ENCODE measurements at places on chromosomes 2 and 18.
A peak's percentile ranks its signal among the peaks of the same experiment; 100 is the strongest.

DNA sequence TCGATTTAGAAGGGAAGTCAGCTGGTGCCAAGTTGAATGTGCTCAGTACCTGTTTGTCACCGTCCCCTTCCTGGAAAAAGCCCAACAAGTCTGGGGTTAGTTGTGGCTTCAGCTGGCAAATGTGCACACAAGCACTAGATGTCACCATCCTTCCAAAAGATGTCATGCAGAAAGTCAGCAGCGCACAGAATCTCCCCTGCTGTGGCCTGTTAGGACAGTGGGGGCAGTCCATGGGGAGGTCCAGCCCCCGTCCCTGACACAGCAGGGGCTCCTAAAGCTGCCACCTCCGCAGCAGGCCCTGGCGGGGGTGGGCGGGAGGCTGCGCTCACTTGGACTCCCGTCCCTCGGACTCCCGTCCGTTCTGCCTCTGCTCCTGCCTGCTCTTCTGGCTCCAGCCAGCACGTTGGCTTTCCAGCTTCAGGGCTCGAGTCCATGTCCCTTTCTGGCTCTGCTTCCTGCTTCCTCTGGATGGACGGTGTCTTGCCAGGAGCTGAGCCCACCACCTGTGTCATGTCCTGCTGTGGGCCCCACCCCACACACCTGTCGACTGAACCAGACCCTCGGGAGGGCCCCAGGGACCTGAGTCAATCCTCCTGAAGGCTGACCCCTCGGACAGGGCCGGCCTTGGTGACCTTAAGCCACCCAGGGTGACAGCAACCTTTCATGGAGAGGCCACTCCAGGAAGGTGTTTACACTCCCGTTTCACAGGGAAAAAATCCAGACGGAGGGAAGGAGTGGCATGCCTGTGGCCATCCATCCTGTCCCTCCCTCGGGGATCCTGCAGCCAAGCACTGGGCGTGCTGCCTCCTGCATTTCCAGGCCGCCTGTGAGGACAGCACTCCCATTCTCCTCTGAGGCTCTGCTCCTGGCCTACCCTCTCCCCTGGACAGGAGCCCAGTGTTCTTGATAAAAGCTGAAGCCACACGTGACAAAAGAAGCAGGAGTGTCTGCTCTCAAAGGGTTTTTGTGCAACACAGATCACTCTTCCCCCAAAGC is 8.5 kb downstream of the RAB17 start:
- DNase-seq: peak; percentile 57

DNA sequence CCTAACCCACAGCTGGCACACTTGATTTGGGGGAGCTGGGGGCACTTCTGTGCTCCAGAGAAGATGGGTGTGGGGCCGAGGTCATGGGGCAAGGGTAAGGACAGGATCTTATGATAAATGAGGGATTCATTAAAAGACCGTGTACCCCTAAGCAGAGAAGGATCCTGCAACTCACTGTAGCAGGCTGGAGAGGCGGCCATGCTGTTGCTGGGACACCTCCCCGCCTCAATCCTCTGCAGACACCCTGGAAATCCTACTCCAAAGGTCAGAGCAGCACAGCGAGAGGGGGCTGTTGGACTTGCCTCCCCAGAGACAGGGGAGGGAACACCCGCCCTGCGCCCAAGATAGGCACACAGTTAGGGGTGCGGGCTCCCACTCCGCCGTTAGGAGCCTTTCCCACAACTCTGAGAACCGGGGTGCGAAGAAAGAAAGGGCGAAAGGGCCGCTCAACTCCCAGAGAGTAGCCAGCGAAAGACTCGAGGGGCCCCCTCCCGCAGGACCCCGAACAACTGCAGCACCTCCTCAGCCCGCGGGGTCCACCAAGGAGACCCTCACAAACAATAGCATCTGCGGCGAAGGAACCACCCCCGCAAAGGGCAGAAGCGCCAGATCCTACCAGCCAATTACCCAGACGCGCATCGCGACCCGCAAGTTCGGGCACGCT is 1.4 kb downstream of the PARD6G start:
- no peak for DNase-seq

DNA sequence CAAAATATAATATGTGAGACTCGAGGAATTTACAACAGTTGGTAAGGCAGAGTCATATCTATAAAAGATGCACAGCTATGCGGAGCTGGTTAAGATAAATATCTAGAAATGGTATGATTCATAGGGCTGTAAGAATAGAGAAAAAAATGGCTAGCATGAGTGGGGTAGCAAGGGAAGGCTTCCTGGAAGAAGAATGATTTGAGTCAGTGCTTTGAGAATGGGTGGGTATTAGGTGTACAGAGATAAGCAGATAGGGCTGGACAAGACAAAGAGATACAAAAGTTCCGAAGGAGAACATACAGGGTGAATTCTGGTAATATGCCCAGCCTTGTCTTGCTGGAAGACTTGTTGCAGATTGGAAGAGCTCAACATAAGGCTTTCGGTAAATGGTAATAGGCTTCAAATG is 291.5 kb upstream of the CCDC68 start:
- no peak for DNase-seq

GRCh38 chr2:72625366-72625765 is 200.5 kb downstream of the EXOC6B start:
- DNase-seq: no peak

DNA sequence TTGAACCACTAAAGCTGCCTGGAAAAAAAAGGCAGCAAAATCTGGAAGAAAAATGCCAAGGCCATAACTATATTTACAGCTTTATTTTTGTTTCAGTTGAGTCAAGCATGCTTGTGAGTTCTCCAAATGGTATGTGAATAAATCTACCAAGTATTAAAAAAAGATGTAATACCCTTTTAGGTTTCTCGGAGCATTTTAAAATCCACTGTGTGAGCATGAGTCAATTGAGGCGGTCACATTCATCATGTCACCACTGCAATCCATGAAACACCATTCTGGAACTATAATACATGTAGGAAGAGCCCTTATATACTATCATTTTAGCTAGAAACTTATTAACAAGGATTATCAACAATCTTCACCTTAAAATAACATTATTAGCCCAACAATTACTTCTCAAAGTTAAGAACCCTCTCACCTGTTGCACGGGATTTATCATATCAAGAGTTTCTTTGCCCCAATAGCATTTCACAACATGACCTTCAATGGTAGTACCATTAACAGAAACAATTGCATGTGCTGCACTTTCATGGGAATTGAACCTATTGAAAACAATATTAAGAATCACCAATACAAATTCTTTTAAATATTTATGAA is 24.2 kb upstream of the C2orf42 start:
- no peak for DNase-seq

DNA sequence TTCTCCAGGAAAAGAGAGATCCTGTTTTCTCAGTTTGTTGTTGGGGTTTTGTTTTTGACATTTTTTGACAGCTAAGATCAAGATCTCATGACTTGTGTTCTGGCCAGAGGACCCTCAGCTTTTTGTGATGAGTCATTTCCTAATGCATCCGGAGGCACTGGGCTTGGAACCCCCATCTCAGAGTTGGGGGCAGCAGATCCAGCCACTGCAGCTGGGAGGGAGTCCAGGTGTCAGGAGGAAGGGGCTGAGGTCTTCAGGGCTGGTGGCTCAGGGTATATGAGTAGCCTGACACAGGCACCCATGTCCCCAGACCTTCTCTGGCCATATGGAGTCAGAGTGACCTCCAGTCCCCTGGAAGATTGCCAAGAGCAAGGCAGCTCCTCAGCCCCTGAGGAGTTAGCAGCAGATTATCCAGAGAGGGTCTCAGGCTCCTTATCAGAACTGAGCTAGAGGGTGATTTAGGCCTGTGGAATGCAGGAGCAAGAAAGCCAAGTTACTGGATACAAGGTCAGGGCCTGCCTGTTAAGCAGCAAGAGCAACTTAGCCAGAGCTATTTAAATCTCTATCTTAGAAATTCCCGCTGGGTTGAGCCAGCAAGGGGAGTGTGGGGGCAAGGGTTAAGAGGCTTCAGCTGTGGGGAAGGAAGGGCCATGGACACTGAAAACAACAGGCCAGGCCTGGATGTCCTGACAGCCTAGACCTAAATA is 62.4 kb downstream of the TANC1 start:
- DNase-seq: no peak

GRCh38 chr18:48053881-48054816 is 123.7 kb upstream of the SMAD2 start:
- no peak for DNase-seq

DNA sequence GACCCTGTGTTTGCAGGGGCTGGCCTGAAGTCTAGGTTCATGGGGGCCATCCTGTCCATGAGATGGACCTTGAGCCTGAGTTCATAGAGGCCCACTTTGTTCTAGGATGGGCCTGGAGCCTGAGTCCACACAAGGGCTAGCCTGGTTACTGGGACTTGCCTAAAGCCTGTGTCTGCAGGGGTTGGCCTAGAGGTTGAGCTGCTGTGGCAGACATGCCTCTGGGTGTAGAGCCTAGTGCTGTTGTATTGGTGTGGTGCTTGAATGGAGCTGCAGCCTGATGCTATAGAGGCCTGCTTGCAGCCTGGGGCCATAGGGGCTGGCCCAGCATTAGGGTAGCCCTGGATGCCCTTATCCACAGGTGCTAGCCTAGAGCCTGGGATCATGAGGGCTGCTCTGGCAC is 23.9 kb upstream of the RASGRP3 start:
- DNase-seq: no peak

DNA sequence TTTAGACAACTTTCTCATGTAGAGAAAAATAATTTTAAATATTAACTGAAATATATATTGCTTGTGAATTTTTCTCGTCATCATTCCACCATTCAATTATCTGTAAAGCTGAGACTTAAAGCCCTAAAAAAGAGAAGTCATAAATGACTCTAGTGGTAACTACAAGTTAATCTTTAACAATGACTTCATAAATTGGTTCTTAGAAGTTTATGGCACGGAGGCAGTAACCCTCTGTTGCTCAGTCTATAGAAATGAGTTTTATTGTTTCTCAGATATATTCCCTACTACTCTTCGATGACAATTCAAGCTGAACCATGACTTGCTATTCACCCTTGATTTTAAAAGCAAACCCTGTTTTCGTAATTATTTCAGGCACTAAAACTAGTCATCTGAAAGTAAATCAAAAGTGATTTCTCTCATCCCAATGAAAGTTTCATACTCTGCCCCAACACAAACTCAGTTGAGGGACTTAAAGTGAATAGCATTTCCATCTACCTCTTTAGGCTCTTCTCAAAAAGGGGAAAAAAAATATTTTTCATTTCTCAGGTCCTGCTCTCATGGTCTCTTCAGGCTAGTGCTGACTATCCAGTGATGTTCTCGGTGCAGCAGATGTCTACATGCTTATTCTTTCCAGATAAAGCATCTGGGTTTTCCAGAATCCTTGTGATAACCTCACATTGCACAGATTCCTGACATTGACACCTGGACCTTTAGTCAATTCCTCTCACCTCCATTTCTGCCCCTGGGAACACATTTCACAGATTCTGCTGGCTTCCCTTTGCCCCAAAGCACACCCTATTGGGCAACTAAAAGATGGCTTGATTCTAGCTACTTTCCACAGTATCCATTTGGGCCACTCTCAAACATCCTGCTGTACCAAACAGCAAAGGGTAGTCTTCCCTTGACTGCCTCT is 207.8 kb upstream of the LRATD1 start:
- DNase-seq: no peak

- DNase-seq: no peak
Observed at GRCh38 chr2:110166266-110166665, 38.5 kb downstream of the NPHP1 start.
